Stimulated activated CD4-positive, alpha-beta T cell treated with anti-CD3 and anti-CD28 coated beads, Interleukin-4, amount 100 ng/mL, for 24 hours (primary cell): ENCODE measurements at places on chromosomes 13 and 19.

GRCh38 chr13:88118952-88119351 is 447.8 kb downstream of the SLITRK5 start:
- no peak for DNase-seq

- no peak for DNase-seq
Observed at GRCh38 chr13:100917011-100917410, 242.4 kb upstream of the TMTC4 start.

DNA sequence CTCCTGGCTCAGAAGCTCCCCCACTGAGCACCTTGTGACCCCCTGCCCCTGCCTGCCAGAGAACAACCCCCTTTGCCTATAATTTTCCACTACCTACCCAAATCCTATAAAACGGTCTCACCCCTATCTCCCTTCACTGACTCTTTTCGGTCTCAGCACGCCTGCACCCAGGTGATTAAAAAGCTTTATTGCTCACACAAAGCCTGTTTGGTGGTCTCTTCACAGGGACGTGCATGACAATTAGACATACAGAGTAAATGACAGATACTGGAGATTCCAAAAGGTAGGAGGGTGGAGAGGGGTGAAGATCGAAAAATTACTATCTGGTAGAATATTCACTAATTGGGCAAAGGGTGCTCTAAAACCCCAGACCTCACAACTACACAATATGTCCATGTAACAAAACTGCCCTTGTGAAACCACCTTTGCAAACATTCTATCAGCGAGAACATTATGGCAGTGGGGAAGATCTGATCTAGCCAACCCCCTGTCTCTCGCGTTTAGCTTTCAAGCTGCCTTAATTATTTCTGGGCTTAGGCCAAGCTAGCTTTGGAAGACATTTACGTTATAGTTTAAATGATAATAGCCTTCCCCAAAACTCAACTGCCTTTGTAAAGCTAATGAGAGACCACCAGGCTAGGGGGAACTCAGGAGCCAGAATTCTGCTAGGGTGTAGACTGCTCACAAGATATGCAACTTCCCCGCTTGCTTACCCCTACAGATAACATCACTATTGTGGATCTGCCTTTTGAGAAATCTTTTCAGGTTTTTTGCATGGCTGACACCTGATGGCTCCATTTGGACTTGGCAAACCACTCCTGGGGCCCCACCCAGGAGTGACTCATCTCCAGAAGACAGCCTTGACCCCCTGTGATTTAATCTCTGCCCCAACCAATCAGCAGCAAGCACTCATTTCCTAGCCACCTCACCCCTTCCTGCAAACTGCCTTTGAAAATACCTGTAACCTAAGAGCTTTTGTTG is 1534.0 kb upstream of the SPRY2 start:
- no peak for DNase-seq

DNA sequence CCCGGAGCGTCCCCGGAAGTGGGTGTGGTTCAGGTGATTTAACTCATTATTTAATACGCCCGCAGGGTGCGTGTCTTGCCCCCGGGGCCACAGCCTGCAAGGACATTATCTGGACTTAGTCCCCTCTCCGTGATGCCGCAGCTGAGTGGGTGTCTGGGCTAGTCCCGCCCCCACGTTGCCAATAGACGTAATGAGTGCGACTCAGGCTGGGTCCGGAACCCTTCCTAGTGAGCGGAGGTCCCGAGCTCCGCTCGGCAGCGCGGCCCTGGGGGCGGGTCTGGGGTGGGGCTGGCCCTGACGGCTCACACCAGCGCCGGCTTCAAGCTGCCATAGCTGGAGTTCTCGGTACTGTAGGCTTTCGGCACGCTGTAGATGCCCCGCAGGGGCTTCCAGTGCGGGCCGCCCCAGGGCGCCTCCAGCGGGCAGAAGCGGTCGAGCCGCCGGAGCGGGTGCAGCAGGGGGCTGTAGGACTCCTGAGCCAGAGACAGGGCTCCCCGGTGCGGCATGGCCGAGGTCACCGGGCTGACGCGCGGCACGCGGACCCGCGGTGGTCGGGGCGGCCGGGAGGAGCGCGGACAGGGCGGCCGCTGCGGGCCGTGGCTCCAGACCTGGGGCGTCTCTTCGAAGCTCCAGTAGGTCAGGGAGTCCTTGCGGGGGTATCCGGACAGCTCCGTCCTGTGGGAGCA is 918 bp upstream of the LHB start:
- DNase-seq, result peak; percentile 62

GRCh38 chr19:40607311-40608239 is 6.4 kb downstream of the LTBP4 start:
- no peak for DNase-seq

DNA sequence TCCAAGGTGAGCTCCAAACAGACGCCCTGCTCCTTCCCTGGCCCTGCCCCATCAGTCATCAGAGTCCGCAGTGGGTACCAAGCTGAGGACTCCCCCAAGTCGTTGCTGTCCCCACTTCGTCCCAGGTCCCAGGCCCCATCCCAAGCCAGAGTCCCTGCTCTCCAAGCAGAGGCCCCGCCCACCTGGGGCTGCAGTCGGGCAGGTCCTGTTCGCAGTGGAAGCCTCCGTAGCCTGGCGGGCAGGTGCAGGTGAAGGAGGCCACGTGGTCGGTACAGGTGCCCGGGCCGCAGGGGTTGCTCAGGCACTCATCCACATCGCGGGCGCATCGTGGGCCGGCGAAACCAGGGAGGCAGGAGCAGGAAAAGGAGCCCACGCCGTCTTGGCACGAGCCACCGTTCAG is 19.4 kb downstream of the NOTCH3 start:
- no peak for DNase-seq

GRCh38 chr13:80083853-80084676 is 256.9 kb downstream of the SPRY2 start:
- no peak for DNase-seq

DNA sequence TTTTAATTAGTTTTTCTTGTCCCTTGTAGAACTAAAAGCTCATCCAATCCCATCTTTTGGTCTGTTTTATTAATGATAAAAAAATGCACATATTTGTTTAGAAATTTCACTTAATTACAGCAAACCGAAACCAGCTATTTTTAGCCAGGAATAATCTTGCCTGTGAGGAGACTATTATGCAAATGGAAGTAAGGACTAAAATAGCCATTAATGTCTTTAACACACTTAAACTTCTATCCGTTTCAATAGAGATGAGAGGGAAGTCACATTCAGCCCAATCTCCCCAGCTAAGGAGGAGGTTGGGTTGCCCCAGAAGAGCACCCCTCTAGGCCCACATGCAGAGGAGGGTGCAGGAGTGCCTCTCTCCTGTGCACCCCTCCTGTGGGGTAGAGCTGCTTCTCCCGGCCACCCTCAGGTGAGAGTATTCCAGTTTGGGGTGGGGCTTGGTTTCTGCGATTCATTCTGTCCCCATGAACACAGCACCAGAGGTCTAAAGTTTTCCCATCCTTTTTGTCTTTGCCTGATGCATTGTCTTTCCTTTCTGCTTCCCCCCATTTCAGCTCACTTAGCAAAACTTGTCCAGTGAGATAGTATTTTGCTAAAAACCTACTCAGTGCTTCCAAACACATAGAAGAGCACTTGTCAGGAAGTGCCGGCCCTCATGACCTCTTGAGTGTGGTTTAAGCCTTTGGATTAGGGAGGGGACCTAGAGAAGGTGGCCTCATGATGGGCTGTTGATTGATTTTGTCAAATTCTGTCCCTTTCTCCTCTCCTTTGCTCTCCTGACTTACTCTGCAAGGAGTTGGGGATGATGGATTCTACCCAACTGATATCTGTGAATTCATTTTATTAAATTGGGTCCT is 28.2 kb downstream of the FGF9 start:
- no peak for DNase-seq

DNA sequence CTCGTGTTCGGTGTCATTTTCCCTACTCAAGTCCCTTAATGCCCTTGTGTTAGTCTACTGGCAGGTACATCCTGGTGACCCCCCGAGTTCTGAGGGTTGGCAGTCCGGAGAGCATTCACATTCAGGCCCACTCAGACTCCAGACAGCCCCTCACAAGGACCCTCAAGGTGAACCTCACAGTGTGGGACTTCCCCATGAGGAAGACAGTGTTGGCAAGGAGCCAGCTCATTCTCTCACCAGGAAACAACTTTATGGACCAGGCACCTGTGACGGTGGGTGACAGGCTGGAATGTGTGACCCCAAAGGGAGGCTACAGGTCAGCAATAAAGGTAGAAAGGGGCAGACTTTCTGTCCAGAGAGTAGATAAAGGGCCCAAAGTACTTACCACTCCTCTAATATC is 24.5 kb downstream of the RDH8 start:
- DNase-seq, result no peak

- DNase-seq, result peak; percentile 76
Observed at GRCh38 chr19:14031719-14032480, at the start of gene IL27RA. IL27RA (plus strand) TSS chr19:14031762; CDS start chr19:14031873, 111 bp downstream.

GRCh38 chr19:35052599-35053190 is 11.2 kb downstream of the HPN start:
- DNase-seq, result no peak

- DNase-seq, result peak; percentile 99
Observed at GRCh38 chr19:1269065-1269477, at the start of gene CIRBP. CIRBP (plus strand) TSS chr19:1269332; CDS start chr19:1270934, 1,602 bp downstream.

GRCh38 chr19:38894968-38895367 is 4.5 kb downstream of the SIRT2 start:
- DNase-seq, result no peak

DNA sequence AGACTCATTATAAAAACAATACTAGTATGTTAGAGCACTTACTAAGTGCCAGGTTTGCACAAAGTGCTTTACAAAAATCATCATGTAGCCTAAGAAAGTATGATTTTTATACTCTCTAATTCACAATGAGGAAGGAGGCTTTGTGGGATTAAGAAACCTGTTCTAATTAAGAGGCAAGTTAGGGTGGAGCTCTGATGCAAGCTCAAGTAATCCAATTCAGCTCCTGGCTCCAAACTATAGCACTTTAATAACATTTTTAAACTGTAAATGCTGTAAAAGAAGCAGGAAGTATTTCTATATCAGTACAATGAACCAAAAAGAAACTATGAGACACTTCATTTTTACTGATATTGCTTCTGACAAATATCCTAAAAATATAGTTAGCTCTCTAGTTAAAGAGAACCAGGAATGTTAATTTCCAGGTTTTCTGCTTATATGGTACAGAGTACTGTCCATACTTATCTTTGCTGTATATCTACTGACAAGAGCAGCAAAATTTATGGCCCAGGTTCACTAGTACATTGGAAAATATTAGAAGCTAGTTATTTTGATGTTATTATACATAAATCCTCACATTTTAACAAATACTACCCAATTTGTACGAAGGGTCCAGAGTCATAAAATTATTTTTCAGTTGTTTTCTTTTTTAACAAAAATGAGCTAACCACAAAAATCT is 482.0 kb downstream of the DIAPH3 start:
- no peak for DNase-seq

- DNase-seq, result no peak
Observed at GRCh38 chr13:74867460-74867859, 614.5 kb downstream of the TBC1D4 start.

DNA sequence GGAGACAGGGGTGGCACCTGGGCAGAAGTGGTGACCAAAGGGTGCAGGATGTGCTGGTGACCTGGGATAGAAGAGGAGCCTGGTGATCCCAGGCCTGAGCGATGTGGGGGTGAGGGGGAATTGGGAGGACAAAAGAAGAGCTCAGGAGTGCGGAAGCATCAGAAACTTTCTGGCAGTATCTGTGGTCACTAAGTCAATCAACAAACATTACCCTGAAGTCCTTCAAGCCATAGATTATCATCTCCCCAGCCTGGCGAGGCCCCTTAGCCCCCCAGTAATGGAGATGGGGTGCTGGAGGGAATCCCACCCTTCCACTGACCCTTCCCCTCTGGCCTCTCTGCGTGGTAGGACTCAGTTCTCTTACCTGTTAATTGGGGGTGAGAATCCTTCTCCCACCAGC is 10.5 kb downstream of the MEF2B start:
- DNase-seq, result no peak

GRCh38 chr19:1018393-1018792 is 2.5 kb downstream of the TMEM259 start:
- DNase-seq, result no peak

GRCh38 chr19:7795555-7796161 is 32.6 kb downstream of the CLEC4M start:
- DNase-seq, result no peak

- no peak for DNase-seq
Observed at GRCh38 chr19:38070573-38070972, 153.4 kb downstream of the DPF1 start.

GRCh38 chr13:33106656-33107360 is 90.6 kb downstream of the KL start:
- DNase-seq, result no peak

DNA sequence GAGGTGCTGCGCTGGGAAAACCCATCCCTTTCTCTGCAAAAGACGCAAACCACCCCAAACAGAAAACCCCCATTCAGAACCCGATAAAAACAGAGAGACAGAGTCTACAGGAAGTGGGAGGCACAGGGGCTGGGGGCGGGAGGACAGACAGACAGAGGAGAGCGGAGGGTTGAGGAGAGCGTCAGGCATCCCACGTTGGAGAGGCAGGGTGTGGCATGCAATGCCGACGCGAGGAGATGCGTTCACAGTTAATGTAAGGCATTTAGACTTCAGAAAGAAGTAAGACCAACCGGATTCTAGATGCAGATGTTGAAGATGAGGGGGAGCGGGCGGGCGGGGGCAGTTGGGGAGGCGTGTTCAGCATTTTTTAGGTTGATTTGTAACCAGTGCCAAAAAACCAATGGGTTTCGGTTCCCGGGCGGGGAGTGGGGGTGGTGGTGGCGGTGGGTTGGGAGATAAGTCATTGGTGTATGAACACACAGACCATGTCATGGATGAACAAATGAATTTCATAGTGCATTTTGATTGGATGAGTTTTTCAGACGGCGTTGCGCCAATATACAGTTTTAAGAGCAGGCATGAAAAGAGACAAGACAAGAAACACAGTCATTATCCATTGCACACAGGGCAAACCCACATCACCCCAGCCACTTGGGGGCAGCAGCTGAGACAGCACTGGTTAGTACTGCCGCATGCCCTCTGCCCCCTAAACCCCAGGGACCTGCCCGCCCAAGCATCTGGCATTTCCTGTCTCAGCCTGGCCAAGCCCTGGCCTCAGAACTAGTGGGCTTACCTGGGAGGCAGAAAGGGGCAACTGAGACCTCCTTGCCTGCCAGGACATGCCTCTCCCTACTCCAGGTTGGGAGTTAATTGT is 91.3 kb downstream of the IER2 start:
- DNase-seq, result peak; percentile 24

DNA sequence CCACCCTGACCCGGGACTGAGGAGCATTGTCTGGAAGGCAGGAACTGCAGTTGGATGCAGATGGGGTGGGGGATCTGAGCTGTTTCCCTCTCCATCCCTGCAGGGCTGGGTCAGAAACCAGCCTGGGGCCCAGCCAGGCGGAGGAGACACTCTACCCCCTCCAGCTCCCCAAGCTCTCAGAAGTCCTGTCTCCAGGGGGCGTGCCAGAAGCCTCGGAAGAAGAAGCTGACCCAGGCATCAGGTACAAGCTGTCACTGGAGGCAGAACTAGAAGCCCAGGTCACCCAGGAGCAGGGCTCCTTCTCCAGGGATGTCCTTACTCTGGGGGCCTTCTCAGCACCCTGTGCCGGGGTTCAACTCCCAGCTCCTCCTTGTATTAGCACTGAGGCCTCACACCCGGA is 15.5 kb downstream of the SIX5 start:
- DNase-seq, result no peak

- no peak for DNase-seq
Observed at GRCh38 chr19:54388802-54389139, 24.0 kb upstream of the LAIR1 start.

- peak; percentile 33 for DNase-seq
Observed at GRCh38 chr19:4916292-4917082, 7.2 kb downstream of the UHRF1 start.
